ENCODE measurements at places on chromosomes 2 and 18.

GRCh38 chr2:2662037-2662846, 331.2 kb upstream of the MYT1L start:
- DNase-seq, result no peak

DNA sequence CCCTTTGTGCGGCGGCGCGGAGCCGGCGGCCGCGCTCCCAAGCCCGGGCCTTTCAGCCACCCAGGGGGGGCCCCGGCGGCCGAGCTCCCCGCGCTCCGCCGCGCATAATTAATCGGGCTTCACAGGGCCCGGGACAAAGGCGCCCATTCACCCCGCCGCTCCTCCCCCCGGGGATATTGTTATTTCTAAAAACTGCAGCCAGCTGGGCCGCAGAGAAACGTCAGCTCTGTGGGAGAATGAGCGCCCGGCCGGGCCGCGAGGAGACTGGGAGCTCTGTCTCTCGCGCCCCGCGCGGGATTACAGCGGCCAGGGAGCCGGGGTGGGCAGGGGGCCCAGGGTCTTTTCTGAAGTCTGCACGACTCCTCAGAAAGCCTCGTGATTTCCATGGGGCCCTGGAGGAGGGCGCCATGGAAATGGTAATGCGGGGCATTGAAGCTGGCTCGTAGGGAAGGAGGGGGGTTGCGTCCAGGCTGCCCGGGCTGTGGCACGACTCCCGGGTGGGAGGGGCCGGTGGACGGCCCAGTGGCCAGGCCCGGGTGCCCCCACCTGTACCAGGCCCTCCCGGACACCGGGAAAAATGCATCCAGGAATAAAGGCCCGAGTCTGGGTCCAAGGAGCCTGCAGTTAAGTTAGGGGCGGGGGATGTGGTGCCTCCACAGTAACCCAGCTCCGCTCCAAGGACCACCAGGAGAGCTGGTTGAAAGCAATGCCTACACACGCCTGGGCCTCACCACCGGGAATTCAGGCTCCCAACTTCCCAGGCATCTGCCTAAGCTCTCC, 125.3 kb downstream of the ZFP36L2 start:
- no peak for DNase-seq

- peak; percentile 66 for DNase-seq
These were observed 29.0 kb downstream of the SERPINB5 start for GRCh38 chr18:63505566-63506335.

DNA sequence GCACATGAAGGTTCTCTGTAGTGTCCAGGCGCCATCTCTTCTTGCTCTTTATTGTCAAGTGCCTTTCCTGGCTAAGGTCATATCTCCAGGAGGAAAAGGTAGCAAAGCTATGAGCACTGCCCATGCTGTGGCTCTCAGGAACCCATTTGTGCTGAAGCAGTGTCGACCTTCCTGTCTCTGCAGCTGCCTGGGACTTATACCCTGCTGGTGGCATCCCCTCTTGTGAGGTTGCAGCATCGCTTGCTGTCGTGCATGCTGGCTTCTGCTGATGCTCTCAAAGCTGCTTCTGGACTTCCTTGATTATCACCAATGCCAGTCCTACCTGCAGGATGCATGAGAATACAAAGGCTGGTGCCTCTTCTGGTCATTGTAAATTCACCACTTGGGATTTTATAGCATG, 22.1 kb upstream of the PTPN2 start:
- DNase-seq, result no peak

- DNase-seq, result no peak
These were observed 62.7 kb downstream of the MBP start for GRCh38 chr18:77069931-77070330.

DNA sequence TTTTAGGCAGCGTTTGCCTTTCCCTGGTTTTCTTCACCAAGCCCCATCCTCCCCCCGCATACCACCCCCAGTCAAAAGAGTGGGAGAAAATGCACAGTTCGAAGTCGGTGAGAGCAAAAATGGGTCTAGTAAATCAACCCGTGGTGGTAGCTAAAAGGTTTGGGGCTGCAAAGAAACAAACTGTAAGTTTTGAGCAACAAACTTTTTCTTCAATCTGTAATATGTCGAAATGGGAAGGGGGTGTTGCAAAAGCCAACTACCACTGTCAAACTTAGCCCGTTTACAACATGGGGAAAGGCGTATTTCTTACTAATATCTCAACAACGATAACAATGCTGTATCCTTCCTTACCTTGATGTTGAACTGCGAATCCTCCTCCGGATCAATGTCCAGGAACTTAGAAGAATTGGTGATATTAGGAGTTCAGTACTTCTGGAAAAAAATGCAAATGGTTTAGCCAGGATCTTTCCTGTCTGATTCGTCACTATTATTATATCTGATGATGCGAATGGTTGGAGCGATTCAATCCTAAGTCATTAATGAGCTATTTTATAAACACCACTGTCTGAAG, 2.4 kb upstream of the SATB2 start:
- peak; percentile 77 for DNase-seq

DNA sequence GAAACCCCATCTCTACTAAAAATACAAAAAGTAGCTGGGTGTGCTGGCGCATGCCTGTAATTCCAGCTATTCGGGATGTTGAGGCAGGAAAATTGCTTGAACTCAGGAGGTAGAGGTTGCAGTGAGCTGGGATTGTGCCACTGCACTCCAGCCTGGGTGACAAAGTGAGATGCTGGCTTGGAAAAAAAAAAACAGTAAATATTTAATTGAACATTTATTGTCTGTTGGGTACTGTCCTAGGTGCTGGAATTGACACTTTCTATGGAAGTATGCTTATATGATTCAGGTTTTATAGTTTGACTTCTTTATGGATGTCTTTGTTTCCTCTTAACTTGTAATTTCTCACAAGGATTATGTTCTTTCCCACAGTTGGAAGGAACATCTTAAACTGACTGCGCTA, 633.1 kb upstream of the SETBP1 start:
- DNase-seq, result no peak

DNA sequence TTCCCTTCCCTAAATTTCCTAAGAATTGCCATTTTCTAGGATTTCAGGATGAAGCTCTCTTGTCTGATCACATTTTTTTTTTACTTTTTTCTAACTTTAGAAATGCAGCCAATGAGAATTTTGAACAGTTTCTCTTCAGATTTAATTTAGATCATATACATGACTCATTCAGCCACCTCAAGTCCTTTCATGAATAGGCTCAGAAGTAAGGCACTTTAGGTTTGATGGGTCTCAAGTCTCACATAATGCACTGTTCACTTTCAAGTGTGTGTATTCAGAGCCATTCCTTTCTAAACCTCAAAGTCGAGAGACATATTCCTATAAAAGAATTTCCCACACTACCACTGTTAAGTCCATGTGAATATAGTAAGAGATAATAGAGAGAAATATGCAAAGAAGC, 614.1 kb upstream of the VRK2 start:
- no peak for DNase-seq

GRCh38 chr2:12856934-12857601, 140.3 kb downstream of the TRIB2 start:
- DNase-seq, result peak; percentile 74

DNA sequence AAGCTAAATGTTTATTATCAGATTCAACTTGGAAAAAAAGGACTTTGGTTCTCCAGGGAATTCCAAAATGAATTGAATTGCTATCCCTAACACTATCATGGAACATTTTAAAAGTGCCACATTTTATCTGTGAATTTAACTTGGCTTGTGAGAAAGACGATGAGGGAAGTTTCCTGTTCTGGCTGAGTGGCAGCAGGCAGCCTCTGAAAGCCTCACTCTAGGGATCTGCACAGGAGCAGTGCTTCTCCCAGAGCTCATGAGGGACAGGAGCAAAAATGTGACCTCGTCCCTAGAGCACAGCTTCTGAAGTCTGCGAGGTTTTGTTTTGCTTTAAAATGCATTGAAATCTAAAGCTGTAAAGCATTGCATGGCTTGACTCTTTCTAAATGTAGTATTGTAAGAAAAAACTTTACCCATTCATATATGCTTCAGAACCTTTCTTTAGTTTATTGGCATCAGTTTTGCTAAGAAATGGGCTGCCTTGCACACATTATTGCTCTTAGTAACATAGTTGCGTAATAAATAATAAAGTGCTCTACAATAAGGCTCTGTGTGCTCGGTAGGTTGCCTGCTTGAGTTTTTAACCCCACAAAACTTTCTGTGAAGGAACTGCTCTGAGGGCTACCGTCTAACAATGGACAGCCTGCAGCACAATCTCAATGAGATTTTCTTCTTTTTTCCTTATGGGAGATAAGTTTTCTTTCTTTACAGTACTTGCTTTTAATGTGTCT, 136.2 kb upstream of the CDCA7 start:
- peak; percentile 35 for DNase-seq

GRCh38 chr18:71809711-71810110, 734.4 kb downstream of the CBLN2 start:
- DNase-seq, result no peak

- DNase-seq, result no peak
These were observed 36.3 kb downstream of the STAT4 start for GRCh38 chr2:191114403-191114886.

- DNase-seq, result no peak
These were observed 22.2 kb downstream of the SMIM21 start for GRCh38 chr18:75405351-75405750.

- peak; percentile 77 for DNase-seq
These were observed 749 bp downstream of the STK25 start for GRCh38 chr2:241507430-241508239.

GRCh38 chr18:50038448-50038847, 156.5 kb downstream of the MYO5B start:
- no peak for DNase-seq

DNA sequence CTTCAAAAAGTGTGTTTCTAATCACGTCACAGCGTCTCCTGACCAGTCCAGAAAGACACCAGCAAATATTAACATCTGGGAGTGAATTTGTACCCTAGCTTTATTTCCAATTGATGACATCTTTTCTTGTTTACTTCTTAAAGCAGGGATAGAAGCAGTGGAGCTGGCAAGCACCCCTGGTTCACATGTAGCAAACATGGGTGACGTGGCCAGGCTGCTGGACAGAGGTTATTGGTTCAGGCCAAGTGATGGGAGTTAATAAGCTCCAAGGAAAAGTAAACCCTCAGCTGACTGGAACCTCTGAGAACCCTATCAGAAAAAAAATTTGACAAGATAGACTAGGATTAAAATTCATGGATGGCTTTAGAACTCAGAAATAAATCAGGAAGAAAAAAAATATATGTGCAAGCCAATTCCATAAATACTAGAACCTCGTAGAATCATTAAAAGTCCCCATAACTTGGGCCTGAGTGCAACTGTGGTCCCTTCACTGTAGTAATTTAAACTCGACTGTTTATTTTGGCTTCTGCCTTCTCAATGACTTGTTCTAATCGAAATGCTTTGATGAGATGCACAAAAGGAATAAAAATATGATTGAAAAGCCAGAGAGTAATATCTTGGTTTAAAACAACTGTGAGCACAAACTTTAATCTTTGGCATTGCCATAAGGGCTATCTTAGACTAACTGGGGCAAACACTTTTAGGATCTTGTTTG, 121.5 kb upstream of the CTAGE1 start:
- no peak for DNase-seq

GRCh38 chr2:34729845-34730244, 1130.7 kb upstream of the FAM98A start:
- no peak for DNase-seq

DNA sequence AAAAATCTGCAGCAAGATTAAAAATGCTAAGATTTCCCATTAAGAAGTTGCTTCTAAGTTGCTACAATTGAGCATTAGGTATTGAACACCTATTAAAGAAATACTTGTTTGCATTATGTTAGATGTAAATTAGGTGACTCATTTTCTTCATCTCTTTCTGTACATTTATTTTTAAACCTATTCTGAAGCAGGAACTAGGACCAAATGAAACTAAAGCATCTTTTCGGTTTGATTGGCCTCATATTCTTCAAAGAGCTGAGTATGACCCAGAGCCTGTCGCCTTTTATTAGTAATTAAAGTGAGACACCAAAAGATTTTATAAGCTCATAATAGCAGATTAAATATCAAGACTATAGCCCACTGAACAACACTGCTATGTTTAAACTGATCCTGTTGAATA, 83.4 kb upstream of the ZEB2 start:
- no peak for DNase-seq

- DNase-seq, result no peak
These were observed 12.7 kb downstream of the FAM110C start for GRCh38 chr2:33620-34019.

DNA sequence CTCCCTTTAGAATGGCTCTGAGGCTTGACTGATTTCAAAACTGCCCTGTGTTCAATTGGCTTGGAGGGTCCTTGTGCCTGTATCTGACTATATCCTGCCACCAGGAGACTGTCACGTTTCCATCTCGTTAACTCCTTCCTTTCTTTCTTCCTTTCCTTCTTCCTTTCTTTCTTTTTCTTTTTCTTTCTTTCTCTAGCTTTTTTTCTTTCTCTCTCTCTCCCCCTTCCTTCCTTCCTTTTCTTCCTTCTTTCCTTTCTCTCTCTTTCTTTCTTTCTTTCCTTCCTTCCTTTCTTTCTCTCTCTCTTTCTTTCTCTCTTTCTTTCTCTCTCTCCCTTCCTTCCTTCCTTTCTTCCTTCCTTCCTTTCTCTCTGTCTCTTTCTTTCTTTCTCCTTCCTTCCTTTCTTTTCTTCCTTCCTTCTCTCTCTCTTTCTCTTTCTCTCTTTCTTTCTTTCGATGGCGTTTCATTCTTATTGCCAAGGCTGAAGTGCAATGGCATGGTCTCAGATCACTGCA, 38.1 kb upstream of the EML6 start:
- no peak for DNase-seq

DNA sequence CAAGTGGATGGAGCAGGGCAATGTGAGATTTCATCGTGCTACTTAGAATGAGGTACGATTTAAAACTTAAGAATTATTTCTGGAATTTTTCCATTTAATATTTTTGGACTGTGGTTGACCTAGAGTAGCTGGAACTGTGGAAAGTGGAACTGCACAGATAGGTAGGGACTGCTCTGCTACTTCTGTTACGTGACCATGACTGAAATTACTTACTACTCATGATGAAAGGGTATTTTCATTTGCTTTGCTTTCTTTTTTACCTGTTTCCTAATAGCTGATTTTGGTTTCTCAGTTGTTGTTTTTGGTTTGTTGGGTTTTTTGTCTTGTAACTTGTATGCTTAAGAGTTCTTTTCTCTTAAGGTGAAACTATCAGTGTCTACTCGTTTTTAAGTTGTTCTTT, 11.4 kb downstream of the UBE2E3 start:
- DNase-seq, result no peak

- DNase-seq, result no peak
These were observed 18.6 kb upstream of the TXNDC2 start for GRCh38 chr18:9867071-9867594.

DNA sequence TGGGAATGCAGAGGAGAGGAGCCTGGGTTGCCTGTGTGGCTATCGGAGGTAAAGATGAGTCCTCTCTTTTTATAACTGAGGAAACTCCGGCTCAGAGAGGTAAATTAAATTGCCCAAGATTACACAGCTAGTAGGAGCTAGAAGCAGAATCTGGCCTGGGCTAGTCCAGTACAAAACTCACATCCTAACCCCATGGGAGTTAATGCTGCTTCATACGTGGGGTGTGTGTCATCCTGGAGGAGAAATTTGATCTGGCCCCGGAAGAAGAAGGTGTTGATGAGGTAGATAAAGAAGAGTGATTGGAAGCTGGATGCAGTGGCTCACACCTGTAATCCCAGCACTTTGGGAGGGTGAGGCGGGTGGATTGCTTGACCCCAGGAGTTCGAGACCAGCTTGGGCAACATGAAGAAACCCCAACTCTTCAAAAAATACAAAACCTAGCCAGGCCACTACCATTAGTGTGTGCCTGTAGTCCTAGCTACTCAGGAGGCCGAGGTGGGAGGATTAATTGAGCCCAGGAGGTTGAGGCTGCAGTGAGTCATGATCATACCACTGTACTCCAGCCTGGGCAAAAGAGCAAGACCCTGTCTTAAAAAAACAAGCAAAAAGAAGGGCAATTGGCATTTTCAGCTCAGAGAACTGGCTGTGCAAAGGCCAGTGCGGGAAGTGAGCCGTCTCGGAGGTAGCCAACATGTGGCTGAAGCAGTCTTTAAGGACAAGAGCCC, 33.7 kb downstream of the CTIF start:
- no peak for DNase-seq
